ENCODE measurements at places on chromosomes 11 and 22.

GRCh38 chr22:48927591-48927990 is 900.1 kb downstream of the BRD1 start:
- no peak for DNase-seq

- no peak for DNase-seq
Observed at GRCh38 chr11:60634126-60634525, 65.3 kb upstream of the MS4A8 start.

DNA sequence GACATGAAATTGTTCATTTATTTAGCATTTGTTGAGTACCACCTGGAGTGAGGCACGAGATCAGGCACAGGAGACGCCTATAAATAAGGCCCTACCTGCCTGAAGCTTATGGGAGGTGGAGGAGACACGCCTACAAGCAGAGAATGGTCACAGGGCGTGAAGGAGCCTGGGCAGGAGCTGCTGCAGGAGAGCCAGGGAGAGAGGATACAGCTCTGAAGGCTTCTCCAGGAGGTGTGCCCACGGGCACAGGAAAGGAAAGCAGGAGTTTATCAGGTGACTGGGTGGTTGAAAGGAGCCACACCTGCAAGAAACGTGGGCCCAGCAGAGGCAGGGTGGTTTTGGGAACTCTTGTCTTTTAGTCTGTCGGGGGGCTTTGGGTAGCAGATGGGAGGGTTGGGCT is 70.3 kb downstream of the BMAL1 start:
- no peak for DNase-seq

DNA sequence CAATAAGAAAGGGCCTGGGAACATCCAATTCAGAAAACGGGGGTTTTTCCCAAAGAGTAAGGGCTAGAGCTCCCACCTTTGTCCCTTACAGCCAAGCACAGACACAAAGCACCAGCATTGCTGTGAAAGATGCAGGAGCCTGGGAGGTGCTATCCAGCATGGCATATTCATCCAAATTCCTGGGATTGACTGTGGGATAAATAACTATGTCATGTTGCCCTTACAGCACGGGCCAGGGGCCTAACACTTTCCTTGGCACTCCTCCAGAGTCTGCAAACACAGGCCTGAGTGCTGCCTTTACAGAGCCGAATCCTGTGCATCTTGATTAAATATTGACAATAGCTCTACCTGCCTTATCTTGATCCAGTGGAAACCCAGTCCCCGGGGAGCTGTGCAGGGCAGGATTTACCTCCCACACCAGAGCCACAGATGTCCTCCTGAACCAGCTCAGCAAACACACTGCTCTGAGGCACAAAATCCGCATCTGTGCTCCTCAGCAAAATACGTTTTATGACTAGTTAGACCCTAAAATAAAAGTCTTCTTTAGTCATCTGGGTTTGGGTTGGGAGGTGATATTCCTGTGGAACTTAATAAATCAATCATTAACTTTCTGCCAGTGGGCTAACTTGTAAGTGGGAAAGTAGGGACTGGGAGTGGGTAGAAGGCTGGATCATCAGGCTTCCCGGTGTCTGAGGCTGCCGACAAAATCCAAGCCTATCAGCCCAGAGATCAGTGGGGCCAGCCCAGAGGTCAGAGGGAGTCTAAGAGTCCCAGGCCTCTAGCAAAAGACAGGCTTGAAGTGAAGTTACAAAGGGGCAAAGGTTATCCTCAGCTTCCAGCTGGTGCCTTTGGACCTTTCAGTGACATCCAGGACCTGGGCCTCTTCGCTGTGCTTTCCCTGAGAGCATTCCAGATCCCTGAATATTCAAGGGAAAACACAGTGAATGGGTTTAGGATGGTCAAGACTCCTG is 36.5 kb downstream of the POU2AF3 start:
- DNase-seq, result no peak

DNA sequence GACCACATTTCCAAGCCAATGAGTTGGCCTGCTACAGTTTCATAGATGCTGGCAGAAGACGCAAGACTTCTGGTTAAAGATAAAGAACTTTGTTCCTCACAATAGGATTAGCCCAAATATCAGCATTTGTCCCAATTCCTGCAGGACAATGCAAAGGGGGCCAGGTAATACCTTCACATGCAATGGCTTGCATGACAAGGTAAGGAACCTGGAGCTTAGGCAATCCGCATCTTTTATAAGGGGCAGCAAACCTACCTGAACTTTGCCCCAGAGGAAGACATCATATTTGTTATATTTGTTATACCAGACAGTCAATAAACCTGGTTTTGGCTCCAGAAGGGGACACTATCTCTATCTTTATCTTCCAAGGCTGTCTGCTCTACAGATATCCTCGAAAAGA is 5.3 kb downstream of the P2RY6 start:
- no peak for DNase-seq

DNA sequence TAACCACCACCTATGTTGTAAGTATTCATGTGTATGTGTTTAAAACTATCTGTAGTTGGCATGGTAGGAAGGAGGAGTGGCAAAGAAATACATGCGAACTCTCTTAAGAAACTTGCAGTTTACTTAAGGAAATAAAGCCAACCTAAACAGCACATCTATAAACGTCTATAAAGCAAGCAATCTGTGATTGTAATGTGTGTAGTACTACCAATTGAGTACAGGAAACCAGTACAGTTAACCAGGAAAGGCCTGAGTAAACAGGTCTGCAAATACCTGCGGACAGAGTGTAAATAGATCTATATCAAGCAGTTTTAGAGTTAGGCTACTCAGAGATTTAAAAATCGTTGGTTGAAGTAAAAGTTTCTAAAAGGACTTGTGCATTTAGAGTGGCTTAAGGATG is 59.5 kb upstream of the AMOTL1 start:
- DNase-seq, result no peak

DNA sequence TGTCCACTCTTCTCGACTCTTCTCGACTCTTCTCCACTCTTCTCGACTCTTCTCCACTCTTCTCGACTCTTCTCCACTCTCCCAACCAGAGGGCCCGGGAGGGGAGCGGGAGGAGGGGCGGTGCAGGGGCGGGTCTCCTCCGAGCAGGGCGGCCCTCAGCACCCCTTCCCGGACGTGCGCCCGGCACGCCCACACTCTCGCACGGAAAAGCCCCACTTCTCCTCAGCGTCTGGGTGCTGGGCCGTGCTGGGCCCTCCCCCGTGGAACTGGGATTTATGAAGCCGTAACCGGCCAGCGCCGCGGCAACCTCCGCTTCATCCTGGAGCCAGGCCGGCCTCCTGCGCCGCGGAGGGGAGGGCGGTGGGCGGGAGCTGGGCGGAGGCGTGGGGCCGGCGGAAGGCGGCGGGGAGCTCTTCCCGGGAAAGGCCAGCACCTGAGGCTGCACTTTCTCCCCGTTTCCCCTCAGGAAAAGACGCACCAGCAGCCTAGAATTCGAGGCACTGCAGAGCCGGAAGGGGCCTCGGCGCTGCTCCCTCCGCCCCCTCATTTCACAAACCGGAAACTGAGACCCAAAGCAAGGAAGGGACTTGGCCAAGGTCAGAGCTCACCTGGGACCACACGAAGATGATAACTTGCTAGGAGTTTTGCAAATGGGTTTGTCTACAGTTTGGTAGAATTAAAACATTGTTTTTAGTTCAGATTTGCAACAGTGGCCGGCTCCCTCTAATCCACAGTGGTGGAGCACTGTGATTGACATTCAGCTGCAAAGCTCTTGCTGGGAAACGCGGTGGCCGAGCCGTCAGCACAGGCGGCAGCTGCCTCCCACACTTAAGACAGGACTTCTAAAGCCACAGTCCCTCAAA is 31.6 kb upstream of the JAM3 start:
- peak; percentile 53 for DNase-seq

DNA sequence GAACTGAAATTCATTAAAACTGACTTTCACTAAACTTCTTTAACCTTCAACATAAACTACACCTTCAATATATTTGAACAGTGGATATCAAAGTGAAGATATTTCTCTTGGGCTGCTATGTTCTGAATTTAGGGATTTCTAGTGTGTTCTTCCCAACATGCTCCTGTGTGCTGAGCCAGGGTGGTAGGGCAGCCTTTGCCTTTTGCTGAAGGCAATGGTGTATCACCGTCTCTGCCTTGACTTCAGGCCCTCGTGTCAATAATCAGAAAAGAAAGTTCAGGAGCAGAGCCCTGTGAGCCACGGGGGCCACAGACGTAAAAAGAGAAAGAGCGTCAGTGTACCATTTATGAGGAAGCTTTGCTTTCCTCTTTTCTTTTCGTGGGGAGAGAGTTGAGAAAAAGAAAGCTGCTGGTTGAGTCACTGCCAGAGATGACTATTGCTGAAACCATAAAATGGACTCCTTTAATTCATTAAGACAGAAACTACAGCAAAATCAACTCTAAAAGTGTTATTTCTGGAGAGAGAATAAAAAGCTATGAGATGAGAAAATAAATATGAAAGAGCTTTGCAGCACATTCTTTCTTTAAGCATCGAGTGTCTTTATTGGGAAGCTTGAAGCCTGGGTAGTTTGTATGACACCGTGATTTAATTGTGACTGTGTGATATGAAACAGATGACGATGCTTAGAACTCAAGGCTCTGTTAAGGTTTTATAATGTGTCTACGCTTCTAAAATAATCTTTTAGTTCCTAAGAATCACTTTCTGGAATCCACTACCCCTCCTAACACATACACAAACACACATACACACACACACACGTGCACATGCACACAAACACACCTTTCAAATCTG is 271.8 kb upstream of the MTNR1B start:
- DNase-seq, result no peak

DNA sequence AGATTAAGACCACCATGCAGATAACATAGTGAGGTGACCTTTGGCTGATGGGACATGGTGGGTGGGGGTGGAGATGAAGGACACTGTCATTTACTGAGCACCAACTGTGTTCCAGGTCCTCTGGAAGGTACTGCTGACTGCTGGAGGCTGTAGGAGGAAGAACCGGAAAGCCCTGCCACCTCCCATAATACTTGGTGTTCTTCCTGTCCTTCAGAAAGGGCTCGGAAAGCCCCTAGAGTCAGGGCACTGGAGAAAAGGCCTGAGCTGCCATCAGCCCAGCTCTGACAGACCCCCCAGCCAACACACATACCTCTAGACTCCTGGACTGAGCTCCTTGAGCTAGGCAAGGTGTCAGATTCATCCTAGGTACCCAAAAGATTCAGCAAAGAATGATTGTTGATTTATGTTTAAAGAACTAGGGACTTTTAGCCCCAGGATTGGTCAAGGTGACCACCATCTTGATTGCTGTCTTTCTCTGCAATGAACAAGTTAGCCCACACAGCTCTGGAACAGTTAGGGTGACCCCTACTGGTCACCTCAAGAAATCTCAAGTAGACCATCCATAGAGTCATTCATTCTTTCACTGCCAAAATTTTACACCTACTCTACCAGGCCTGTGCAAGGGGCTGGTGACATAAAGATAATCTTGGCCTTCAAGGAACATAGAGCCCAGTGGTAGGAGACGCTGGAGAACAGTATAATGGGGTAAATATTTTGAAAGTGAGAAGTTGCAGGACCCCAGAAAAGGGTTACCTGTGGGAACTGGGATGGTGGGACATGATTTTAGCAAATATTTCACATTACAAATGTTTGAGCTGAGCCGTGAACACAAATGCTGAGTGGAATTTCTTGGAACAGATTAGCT is 39.4 kb downstream of the IRAG1 start:
- no peak for DNase-seq

- DNase-seq, result no peak
Observed at GRCh38 chr22:36285545-36285944, 32.6 kb downstream of the APOL1 start.

- DNase-seq, result no peak
Observed at GRCh38 chr22:23220485-23221350, 40.4 kb downstream of the BCR start.

- DNase-seq, result no peak
Observed at GRCh38 chr11:58034471-58034870, 3.7 kb downstream of the OR6Q1 start.

All from stimulated activated CD4-positive, alpha-beta T cell treated with anti-CD3 and anti-CD28 coated beads, Interleukin-12 subunit alpha, Interleukin-12 subunit beta, amount 100 ng/mL, for 24 hours (primary cell).